ENCODE measurements at places on chromosomes 4 and X.

- DNase-seq = no peak
Observed at GRCh38 chr4:86554646-86555045, 39.5 kb upstream of the PTPN13 start.

DNA sequence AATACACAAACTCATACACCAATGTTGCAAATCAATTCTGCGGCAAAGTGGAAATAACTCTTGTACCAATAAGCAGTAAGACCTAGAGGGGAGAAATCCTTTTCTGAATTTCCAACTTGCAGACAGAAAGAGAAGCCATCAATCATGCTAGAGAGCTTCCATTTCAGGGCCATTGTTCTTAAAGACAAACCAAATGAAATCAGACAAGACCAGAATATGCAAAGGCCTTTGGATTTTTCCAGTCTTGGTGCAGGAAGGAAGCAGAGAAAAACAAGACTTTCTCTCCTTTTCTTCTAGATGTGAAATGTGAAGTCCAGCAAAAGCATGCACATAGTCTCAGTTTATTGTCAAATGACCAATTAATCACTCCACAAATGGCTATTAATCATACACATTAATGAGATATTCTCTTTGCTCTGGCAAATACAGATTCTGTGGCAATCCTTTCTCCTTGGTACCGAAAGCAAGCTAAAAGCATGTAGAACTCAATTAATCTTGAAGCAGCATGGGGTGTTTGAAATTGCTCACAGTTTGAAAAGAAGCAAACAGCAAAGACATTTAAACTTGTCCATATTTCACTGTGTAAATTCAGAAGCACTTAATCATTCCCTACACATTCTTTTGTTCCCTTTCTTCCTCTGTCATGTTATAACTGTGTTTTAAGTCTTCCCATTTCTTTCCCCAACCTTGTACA, 466.1 kb downstream of the GPAT3 start:
- no peak for DNase-seq

GRCh38 chrX:110407910-110408545, 49.4 kb downstream of the RTL9 start:
- no peak for DNase-seq

DNA sequence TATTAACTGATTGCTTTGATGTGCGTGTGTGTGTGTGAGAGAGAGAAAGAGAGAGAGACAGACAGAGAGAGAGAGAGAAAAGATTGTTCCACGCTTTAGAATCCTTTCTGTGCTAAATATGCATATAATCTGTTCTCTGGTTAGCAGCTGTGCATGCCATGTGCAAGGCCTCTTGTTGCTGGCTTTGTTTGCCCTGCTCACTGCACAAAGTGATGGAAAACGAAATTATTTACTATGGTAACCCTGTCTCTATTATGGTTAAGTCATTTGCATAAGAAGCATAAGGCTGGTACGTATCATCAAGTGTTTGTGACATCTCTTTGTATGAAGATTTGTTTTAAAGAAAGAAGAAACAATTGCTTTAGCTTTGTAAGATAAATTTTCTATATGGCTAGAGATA, 190.2 kb upstream of the POF1B start:
- no peak for DNase-seq

Data from aorta (tissue), 5 donors.